ENCODE measurements at places on chromosomes 7 and 10. TPM values are rescaled to one million over a fixed set of nuclear protein-coding genes. Genes with fewer than 3 reads are reported as not detected.

Gene RP9
- 11.4 TPM for total RNA-seq

Gene PON3
- 0.64 TPM for total RNA-seq

Gene CPA2
- total RNA-seq, result 1.9 TPM

Gene TMEM213
- not detected for total RNA-seq

Measured in GM12878 (cell line).